Bronchial epithelial cell (primary cell): ENCODE measurements at places on chromosomes 11 and 22. TPM values are rescaled to one million over a fixed set of nuclear protein-coding genes. Genes with fewer than 3 reads are reported as not detected.
A peak's percentile ranks its signal among the peaks of the same experiment; 100 is the strongest.

- DNase-seq: peak; percentile 7
Measured at GRCh38 chr11:120612513-120613263, 101.1 kb downstream of the GRIK4 start.

- DNase-seq: peak; percentile 70
Measured at GRCh38 chr11:33931067-33931466, 39.2 kb upstream of the LMO2 start.

- no peak for DNase-seq
Measured at GRCh38 chr11:118415062-118415738, 13.8 kb downstream of the ATP5MG start.

DNA sequence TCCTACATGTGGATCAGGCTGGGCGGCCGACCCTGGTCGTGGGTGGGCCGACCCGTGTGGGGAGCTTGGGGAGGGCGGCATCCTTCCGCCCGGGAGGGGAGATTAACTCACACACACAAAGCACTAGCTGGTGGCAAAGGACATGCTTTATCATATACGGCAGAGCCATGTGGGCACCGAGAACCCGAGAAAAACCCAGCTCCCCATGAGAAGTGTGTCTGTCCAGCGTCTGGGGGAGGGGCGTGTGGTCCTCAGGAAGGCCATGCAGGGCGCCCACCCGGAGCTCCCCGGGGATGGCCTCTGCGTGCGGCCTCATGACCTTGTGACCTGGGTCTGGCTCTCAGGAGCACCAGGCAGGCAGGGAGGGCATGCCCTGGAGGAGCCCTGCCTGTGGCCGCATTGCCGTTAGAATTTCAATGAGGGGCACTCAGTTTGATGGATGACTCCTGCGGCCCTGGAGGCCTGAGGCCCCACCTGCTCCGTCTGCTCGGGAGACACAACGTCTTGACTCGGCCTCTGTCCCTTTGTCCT lies 39.4 kb upstream of the TOLLIP start:
- no peak for DNase-seq

DNA sequence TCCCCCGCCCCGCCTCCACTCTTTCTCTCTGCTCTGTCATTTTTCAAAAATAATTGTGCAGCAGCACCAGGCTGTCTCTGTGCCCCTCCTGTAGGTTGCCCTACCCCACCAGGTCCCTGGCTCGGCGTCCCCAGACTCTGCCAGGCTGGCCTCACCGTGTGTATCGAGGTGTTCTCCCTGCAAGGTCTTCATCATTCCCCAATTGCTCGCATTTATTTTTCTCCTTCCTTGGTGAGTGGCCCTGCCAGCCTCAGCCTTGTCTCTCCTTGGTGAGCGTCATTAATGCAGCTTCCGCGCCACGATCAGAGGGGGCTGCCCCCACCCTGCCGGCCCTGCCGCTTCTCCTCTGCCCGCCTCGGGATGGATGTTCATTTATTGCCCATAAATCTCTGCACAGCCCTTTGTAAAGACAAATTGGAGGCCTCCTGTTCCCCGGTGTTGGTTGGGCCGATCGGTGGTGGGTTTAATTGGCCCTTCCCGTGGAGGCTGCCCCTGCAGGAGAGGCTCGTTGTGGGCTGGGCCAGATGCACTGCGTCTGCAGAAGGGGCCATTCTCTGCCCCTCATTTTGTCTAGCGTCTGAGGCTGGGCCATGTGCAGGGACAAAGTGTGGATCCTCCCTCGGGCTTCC lies 33.2 kb downstream of the RTN4R start:
- no peak for DNase-seq

GRCh38 chr11:11731311-11732083 lies 109.7 kb upstream of the GALNT18 start:
- peak; percentile 95 for DNase-seq

- peak; percentile 43 for DNase-seq
Measured at GRCh38 chr11:44445500-44446365, 119.7 kb upstream of the CD82 start.

- peak; percentile 81 for DNase-seq
Measured at GRCh38 chr11:58616594-58616993, 5.9 kb upstream of the CNTF start.

- DNase-seq: no peak
Measured at GRCh38 chr11:112903340-112903739, 57.9 kb upstream of the NCAM1 start.

DNA sequence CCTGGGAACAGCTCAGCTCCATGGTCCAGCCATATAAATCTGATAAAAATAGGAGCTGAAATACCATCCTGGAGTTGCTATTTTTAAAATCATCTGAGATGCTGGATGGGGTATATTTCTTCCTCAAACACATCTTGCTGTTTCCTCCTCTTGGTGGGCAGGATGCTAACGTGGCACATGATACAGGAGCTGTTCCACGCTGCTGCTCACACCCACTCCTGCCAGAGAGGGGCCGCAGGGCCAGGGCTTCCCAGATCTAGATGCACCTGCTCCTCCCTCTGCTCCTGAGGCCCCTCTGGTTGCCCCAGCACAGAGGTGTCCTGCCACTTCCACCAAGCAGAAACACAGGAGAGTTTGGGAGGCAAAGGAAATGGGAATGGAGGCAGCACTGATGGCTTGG lies 3.3 kb upstream of the ST3GAL4 start:
- DNase-seq: no peak

GRCh38 chr11:125768336-125769046 lies 10.1 kb downstream of the PATE2 start:
- DNase-seq: no peak

- DNase-seq: no peak
Measured at GRCh38 chr11:63719987-63720386, 38.7 kb downstream of the RTN3 start.

C2CD3 gene
- 3.7 and 5.8 TPM in 2 replicates for total RNA-seq

TPBGL gene
- not detected in 2 replicates for total RNA-seq

DUSP8 gene
- 0.26 and 0.64 TPM in 2 replicates for total RNA-seq

HPS4 gene
- total RNA-seq: 28.3 and 29.5 TPM in 2 replicates

RAB36 gene
- 0.26 and 0.77 TPM in 2 replicates for total RNA-seq

GALNT18 gene
- 21.4 and 26.1 TPM in 2 replicates for total RNA-seq

PHETA2 gene
- 2.4 and 3.4 TPM in 2 replicates for total RNA-seq
